ENCODE measurements at places on chromosomes 5 and 9.

DNA sequence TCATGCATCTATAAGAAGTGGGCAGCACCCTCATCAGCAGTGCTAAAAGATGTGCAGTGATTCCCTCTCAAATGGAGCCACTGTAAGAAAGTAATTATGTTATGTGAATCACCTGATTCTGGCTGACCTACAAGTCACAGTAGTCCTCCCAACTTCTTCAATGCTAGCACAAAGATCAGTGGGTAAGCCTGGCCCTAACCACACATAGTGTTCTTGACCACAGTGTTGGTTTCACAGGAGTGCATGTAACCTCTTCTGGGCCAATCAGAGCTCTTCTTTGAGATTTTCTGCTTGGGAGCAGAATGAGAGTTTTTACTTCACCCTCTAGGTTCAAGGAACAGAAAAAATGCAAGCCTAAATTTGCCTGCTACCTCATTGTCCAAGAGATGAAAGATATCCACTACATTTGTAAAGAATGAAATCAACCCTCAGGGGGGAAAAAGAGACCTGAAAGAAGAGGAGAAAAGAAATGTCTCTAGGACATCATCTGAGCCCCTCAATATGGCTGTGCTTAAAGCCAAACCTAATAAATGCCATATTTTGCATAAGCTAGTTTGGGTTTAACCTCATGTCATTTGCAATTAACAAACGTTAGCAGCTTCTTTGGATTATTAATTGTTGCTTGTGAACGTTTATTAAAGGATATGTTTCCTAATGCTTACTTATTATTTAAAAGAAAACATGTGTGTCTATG lies 65.3 kb upstream of the ADRB2 start:
- DNase-seq: no peak

GRCh38 chr5:179242676-179243075 lies 102.6 kb downstream of the ADAMTS2 start:
- DNase-seq: no peak

DNA sequence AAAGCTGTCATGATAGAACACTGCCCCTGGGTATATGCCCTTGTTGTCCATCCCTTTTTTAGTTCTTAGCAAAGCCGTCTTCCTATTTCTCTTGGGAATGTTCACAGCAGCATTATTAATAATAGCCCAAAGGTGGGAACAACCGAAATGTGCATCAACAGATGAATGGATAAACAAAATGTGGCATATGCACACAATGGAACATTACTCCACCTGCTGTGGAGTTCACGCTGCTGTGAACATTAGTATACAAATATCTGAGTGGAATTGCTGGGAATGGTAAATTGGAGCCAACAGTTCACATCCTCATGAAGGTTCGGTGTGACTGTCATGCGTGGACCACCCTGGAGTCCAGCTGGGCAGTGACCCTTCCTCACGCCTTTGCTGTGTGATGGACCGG lies 36.5 kb upstream of the NUTM2G start:
- DNase-seq: no peak

GRCh38 chr9:88889386-88889785 lies 101.9 kb upstream of the S1PR3 start:
- DNase-seq: no peak

GRCh38 chr9:18299449-18299848 lies 174.5 kb upstream of the ADAMTSL1 start:
- DNase-seq: no peak

DNA sequence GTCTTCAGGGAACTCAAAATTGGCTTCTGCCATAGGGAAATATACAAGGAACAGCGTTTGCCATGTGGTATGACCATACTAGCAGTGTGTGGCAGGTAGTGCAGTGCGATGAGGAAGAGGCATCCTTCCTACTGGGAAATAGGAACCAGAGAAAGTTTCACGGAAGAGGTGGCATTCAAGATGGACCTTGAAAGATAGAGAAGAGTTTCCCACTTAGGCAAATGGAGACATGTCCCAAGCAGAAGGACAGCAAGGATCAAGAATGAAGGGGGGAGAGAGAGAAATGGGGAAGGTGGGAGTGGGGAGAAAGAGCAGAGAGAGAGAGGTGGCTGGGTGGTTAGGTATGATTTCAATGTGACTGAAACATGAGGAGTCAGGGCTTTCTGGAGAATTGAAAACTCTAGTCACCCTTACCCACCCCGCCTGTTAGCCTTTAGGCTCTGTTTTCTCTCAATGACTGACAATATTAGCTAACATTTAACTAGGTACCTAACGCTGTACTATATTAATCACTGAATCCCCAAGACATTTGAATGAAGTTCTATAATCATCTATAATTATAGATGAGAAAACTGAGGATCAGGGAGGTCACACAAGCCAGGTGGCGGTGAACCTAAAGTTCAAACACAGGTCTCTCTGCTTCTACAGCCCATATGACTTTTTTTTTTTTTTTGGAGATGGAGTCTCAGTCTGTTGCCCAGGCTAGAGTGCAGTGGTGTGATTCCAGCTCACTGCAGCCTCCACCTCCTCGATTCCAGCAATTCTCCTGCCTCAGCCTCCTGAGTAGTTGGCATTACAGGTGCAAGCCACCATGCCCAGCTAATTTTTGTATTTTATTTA lies 171.3 kb downstream of the NR3C1 start:
- DNase-seq: no peak

- DNase-seq: no peak
These were observed 71.4 kb downstream of the SERINC5 start for GRCh38 chr5:80184235-80185023.

- DNase-seq: no peak
These were observed 165.4 kb downstream of the ARSB start for GRCh38 chr5:78819707-78820106.

DNA sequence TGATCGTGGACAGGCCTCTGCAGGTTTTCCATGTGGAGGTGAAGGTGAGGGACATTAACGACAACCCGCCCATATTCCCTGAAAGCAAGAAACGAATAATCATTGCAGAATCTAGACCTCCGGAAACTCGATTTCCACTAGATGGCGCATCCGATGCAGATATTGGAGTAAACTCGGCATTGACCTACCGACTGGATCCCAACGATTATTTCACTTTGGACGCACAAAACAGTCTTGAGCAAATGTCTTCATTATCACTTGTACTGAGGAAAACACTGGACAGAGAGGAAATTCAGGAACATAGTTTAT lies 621 bp downstream of the PCDHA13 start:
- DNase-seq: no peak

GRCh38 chr9:2477755-2478154 lies 143.8 kb upstream of the VLDLR start:
- DNase-seq: no peak

DNA sequence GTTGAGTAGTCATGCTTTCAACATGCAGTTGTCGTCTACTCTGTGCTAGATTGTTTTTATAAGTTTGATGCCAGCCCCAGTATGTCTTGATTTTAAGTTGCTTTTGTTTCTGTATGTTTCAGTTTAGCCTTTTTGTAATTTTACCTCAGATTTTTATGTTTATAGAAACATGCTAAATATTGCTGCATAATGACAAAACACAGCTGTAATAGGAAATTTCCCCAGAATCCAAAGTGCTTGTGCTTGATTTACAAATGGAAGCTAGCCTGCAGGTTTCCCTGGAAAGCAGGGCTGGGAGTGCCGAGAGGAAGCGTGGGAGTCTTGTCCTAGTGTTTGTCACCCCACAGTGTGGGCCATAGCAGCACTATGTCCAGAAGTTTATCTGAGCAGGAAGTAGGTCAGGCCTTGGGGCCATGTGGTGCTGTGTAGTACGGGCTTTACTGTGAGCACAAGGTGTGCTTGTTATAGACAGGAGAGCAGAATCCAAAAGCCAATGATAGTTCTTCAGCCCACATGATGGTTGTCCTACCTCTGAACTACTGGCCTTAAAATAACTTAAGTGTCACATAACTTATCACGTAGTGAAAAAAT lies 100.0 kb upstream of the NREP start:
- no peak for DNase-seq

DNA sequence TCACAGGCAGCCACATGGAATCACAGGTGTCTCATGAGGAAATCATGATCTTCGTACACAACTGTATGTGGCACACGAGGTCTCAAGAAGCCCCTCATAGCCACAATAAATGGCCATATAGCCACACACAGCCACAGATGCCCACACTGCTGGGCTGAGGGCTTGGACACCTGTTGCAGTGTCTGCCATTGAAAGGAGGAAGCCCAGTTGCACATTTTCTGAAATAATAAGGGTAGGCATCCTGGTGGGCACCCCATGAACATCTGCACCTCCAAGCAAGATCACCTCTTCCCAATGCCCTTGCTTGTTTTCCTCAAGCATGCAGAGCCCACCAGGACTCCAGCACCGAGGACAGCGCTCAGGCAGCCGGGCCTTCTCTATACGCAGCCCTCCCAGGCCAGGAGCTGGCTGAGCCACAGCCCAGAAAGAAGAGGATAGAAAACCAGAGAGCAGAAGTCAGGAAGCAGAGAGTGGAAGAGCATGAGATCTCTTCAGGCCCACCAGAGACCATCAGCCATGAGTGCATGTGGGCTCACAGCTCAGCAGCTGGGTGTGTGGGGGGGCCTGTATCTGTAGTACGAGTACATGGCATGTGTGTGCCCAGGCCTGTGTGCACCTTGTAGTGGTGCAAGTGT lies 1.0 kb upstream of the ACSL6 start:
- no peak for DNase-seq

DNA sequence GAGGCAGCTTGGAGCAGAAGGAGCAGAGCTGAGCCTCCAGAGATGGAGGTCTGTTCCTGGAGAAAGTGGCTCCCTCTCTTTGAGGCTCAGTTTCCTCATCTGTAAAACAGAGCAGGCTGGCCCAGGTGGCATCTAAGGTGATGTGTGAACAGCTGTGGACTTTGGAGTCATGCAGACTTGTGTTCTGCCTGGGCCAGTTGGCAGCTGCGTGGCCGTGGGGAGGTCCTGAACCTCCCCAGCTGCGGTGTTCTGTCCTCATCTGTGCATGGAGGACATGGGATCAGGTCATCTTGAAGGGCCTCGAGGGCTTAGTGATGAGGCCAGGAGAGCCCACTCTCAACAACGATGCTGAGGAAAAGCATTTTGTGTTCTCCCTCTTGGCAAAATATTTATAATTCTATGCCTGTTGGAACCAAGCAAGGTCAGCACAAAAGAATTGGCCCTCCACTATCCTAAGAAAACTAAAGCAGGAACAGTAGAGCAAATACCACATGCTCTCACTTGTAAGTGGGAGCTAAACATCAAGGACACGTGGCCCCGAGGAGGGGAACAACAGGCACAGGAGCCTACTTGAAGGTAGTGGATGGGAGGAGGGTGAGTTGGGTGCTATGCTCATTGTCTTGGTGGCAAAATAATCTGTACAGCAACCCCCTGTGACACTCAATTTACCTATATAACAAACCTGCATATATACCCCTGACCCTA lies 63.2 kb upstream of the COL15A1 start:
- no peak for DNase-seq

DNA sequence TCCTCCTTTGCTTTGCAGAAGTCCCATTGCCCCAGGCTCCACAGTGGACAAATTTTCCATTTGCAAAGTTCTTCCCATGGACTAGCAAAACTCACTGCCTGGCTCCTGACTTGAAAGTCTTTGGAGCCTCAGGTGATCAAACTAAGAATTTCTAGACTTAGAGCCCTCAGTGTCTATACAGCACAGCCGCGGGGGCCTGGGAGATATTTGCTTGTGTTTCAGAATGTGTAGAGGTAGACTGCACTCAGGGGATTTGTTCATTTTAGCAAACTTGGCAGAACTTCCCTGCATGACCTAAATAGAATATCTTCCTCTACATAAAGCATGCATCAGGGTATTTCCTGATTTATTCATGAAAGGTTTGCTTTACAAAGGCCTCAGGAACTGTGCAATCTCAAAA lies 384.2 kb upstream of the ZNF462 start:
- DNase-seq: no peak

GRCh38 chr9:72935595-72935994 lies 17.3 kb downstream of the ALDH1A1 start:
- DNase-seq: no peak

DNA sequence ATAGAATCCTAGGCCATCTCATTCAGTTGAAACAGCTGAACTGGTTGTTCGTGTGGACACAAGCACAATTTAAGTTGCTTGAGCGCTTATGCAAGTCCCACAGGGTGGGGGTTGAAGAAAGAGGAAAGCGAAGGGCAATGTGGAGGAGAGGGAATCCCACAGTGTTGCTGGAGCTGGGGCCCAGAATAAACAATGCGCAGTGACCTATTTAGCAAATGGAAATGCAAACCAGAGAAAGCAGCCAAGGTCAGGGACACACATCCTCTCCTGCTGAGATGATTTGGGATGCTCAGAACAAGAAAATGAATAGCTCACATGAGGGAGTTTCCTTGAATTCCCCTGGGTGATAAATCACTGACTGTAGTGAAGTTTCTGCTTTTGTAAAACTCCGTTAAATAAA lies 838.3 kb downstream of the TLE4 start:
- DNase-seq: no peak

DNA sequence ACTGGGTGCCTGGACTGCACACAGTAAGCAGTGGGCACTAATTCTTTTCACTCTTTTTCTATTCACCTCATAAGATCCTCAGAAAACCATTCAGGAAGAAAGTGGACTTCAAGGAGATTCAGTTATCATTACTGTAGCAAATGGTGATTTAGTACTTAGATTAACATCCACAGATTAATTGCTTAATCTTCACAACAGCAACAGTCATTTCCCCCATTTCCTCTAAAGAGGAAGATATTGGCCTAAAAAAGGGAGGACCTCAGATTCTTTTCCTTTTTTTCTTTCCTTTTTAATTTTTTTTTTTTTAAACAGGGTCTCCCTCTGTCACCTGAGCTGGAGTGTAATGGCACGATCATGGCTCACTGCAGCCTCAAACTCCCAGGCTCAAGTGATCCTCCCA lies 64.4 kb downstream of the AUH start:
- DNase-seq: no peak

DNA sequence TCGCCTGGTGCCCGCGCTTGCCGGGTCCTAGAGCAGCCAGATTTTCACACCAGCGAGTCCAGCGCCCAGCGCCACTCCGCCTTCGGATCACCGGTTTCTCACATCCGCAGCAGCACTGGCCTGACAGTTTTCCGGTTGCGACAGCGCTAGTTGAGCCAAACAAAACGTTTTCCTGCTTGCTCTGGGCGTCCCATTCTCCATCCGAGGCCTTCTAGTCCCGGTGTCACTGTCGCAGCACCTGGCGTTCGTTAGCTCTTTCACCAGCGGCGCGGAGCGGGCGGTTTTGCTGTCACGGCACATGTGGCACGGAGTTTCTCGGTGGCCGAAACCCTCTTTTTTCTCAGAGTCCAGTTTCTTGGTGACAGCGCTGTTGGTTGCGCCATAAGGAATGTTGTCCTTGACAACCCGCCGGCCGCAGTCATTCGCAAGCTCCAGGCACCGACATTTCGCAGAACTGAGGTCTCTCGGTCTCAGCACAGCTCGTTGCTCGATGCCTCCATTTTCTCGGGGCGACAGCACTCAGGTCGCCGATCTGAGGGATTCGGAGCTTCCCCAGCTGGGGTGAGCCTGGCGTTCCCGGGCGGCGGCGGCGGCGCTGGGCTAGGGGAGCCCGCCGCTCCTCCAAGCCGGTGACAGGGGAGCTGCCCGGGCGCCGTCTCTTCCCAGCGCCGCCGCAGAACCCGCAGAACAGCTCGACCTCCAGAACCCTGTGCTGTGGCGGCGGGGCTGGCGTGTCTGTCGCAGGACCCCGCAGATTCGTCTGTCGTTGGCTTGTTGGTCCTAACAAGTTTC lies 47.8 kb downstream of the ANXA2R start:
- DNase-seq: peak; percentile 56

- DNase-seq: peak; percentile 4
These were observed 213.0 kb downstream of the SMARCA2 start for GRCh38 chr9:2228132-2228531.

GRCh38 chr5:31530541-31531265 lies 1.2 kb downstream of the DROSHA start:
- DNase-seq: no peak
